ENCODE measurements at places on chromosomes 13 and 19.

- no peak for DNase-seq
Observed at GRCh38 chr19:39916236-39916635, 18.2 kb downstream of the FCGBP start.

- no peak for DNase-seq
Observed at GRCh38 chr19:13693889-13694288, 70.4 kb upstream of the MRI1 start.

DNA sequence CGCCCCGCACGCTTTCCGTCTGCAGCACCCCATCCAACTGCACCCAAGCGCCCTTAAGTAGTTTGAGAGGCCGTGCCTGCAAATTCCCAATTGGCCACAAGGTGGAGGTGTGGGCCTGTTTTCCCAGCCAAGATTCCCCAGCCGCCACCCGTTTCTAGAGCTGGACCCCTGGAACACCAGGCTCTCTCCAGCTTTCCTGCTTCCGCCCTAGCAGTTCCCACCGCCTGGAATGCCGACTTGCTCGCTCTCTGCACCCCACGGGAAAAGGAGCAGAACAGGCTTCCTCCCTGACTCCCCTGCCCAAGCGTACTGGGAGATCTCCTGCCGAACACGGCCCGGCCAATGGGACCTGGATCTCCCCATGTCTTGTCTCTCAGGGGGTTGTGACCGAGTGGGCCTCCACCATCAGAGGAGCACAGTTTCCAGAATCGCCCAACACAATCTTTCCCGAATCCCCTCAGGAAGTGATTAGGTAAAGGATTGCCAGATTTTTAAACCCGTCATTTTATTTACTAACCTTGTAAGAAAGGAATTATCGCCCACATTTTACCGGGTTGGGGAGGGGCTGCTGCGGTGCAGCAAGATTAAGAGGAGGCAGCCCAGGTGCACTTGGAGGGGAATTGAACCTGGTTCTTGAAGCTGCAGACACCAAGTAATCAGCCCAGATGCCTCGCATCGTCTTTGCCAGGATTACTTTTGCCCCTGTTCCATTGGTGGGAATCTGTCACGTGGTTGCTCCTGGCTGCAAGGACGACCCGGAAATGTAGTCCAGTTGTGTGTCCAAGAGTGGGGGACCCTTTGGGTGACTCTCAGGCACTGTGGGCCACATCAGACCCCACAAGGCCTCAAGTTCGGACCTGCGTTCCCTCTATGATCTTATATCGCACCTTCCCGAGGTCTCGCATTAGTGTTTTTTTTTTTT, 3.5 kb upstream of the NAPSA start:
- DNase-seq, result peak; percentile 93

DNA sequence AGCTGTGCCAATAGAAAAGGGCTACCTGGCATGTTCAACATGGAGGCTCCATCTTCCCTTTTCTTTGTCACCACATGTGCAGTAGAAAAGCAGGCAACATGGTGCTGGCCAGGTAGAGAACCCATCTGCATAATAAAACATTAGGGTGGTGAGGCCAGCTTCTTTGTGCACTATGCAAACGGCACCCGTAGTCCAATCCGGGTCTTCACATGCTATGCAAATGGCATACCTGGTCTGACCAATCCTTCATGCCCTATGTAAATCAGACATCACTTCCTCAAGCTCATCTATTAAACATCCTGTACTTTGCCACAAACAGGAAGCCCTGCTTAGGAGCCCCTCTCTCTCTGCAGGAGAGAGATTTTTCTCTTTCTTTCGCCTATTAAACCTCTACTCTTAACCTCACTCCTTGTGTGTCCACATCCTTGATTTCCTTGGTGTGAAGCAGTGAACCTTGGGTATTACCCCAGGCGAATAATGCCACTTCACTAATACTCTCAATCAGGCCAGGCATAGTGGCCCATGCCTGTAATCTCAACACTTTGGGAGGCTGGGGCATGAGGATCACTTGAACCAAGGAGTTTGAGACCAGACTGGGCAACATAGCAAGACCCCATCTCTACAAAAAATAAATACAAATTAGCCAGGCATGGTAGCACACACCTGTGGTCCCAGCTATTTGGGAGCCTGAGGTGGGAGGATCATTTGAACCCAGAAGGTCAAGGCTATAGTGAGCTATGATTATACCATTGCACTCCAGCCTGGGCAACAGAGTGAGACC, 111.3 kb upstream of the MRI1 start:
- DNase-seq, result peak; percentile 75

DNA sequence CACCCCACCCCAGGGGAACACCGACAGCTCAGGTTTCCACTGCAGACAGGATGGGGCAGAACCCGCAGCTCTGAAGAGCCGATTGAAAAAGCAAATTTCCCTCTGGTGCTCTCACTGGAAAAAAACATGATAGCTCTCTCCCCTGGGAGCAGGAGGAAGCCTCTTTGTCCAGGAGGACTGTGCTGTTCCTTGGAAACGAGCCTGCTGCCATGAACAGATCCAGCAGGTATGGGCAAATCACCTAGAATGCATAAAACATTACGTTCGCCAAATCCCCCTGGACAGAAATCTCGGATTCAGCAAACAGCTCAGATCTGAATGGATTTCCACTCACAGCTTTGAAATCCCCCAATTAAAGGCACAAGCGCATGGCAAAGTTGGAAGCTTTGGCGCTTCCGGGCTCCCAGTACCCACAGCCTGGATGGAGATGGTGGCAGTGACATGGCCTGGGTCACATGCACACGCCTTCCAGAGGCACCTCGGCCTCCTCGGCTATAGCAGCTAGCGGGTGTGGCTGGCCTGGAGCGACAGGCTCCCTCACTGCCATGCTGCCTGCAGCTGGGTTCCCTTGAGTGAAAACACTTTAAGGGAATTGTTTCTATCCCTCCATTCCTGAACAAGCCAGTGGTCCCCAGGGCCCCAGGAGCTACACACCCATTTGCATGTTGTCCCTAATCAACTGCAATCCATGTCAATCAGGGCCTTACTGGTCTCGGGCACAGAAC, 59.1 kb downstream of the CEBPG start:
- DNase-seq, result no peak

- peak; percentile 15 for DNase-seq
Observed at GRCh38 chr19:49808711-49809159, 4.4 kb downstream of the FUZ start.

- DNase-seq, result peak; percentile 99
Observed at GRCh38 chr19:39445196-39446111, at the start of gene SUPT5H. SUPT5H (plus strand) TSS chr19:39445582; CDS start chr19:39445891, 309 bp downstream.

DNA sequence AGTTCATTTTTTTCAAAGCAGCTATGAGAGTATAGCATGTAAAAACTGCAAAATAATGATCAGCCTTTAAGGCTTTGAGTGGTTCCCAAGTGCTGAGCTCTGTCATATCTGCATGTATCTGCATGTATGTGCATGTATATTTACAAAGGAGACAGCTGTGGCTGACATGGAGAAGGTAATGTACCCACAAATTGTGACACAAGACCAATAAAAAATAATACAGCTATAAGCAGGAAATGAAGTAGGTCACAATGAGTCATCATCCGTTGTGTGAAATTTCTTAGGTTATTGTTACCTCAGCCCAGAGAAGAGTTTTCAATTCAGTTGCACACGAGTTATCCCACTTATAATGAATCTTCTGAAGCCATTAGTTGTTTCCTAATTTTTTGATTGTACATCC, 60.9 kb upstream of the MED4 start:
- DNase-seq, result peak; percentile 25

DNA sequence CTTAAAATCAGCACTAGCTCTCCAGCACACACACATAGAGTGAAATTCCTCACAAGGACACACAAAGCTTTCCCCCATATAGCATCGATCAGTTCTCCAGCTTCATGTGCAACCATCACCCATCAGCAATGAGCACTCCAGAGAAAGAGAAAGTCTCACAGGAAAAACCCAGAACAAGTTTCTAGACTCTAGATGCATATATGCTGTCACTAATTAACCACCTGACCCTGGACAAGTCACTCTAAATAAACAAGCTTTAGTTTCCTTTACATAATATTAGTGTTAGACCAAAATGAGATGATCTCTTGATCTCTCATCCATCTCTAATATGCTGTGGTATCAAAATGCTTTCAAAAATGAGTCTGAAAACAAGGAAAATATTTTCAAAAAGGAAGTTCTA, 81.2 kb downstream of the TBC1D4 start:
- no peak for DNase-seq

DNA sequence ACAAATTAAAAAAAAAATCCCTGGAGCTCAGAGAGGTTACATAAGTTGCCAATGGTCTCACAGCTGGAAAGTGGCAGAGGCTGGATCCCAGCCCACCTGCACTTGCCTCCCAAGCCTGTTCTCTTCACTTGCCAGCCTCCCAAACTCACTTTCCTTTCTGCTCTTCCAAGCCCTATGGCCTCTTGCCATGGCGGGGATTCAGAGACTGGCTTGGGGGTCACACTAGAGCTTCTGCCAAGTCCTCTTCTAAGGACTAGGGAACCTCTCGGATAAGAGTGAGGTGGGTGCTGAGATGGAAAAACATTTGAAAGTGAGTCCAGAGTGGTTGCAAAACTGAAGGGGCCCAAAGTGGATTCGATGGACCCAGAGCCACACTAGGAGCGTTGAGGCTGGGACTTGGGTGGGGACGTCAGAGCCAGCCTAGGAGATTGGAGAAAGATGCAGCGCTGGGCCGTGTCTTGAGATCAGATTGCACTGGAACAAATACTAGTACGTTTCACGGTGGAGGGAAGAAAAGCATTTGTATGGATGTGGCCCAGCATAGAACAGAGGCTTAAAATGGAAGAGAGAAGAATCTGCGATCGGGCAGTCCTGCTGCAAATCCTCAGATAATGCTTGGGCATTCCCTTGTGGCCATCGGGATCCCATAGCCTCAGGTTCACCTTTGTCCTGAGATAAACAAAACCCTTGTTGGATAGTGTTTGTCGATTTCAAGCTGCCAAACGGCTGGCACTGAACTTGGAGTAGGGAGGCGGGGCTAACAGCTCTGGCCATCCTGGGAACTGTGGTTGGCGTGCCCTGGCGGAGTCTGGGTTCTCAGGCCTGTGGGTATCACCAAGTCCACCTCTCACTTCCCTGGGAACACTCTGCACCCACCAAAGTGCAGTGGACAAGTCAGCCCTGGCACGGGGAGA, 84.8 kb downstream of the ING1 start:
- DNase-seq, result no peak
